CD4-positive, alpha-beta T cell (primary cell): ENCODE measurements at places on chromosomes 12 and 14. TPM values are rescaled to one million over a fixed set of nuclear protein-coding genes. Genes with fewer than 3 reads are reported as not detected.

DNA sequence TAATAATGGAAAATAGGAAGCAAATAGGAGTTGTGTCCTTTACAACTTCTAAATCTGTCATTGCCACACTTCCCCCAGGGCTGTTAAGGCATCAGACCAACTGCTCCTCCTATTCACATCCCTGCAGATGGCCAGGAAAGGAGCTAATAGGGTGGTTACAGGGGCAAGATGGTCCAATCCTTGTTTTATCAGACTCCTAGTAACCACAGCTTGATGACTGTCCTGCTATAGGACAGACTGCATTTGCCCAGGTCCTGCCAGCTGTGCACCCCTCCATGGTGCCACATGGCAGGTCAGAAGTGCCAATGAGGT is 10.9 kb upstream of the KRT2 start:
- no peak for DNase-seq

- DNase-seq: no peak
These were observed 80.4 kb downstream of the PPFIBP1 start for GRCh38 chr12:27604431-27604830.

- no peak for DNase-seq
These were observed 108.1 kb downstream of the ERC1 start for GRCh38 chr12:1099158-1099557.

DNA sequence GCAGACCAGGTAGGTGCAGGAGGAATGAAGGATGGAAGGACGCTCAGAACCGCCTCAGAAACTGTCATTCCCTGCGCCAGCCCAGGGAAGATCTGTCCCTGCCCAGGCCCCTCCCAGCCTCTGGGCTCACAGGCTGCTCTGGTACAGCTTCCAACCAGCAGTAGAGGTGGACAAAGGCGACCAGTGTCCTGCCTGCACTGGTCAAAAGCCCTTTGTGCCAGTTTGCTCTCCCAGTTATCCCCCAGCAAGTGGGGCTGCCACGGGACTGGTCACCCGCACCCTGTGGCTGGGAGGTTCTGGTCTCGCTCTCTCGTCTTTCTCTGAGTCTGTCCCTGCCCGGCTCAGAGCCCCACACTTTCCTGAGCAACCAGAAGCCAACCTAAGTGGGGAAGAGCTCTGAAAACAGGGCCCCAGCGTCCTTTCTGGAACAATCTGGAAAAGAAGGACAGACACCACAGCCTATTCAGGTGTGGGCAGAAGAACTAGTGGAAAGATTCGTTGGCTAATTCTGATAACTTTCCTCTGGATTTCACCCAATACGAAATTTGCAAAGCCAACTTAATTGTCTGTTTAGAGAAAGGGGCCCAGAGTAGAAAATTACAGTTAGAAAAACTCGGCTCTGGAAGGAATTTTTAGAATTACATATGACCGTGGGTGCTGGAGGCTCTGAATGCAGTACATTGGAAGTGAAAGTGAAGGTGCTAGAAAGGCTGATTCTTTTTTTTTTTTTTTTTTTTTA is 21.7 kb downstream of the SNRNP35 start:
- DNase-seq: no peak

GRCh38 chr14:39967885-39968284 is 535.7 kb upstream of the FBXO33 start:
- DNase-seq: no peak

GRCh38 chr12:6603095-6603567 is 4.0 kb downstream of the CHD4 start:
- peak; percentile 32 for DNase-seq

- no peak for DNase-seq
These were observed 21.7 kb upstream of the NUP107 start for GRCh38 chr12:68665016-68665569.

DNA sequence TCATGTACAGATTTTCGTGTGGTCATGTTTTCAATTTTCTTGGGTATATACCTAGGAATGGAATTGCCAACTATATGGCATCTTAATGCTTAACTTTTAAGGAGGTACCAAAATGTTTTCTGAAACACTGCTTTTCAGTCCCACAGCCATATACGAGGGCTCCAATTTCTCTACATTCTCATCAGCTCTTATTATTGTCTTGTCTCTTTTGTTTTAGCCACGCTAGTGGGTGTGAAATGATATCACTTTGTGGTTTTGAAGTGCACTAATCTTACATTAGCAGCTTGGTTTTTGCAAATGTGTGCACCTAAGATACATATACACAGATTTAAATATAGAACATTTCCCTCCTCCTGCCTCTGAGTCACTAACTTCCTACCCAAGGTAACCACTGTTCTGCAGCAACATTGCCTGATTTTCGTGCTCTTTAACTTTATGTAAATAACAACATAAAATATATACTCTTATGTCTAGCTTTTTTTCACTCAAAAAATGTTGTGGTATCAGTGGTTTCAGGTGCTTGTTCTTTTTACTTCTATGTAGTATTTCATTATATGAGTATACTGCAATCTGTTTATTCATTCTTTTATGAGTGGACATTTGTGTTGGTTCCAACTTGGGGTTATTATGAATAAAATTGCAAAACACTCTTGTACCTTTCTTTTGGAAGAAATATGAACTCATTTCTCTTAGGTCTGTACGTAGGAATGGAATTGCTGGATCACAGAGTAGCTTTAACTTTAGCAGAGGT is 73.1 kb downstream of the ZFP36L1 start:
- no peak for DNase-seq

GRCh38 chr12:79155683-79156082 is 291.1 kb downstream of the SYT1 start:
- DNase-seq: no peak

GRCh38 chr12:49314811-49315210 is 8.2 kb upstream of the TROAP start:
- no peak for DNase-seq

DNA sequence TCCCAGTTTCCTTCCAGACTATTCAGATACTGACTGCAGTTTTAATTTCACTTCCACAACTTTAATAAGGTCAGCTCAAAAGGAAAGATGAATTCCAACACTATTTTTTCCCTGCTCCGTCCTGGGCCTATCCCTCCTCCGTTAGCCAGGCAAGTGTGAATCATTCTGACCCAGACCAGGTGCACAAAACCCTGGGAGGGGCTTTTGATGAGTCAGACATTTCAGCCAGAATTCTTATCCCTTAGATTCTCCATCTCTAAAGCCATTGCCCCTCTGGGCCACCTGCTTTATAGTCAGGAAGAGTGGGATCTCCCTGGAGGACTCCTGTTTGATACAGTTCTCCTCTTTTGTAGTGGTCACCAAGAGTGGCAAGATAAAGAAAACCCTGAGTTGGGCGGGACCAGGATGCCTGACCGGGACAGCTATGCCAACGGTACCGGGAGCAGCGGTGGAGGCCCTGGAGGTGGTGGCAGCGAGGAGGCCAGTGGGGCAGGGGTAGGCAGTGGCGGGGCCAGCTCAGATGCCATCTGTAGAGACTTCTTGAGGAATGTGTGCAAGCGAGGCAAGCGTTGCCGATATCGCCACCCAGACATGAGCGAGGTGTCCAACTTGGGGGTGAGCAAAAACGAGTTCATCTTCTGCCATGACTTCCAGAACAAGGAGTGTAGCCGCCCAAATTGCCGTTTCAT is 2.2 kb downstream of the ZC3H10 start:
- DNase-seq: no peak

DNA sequence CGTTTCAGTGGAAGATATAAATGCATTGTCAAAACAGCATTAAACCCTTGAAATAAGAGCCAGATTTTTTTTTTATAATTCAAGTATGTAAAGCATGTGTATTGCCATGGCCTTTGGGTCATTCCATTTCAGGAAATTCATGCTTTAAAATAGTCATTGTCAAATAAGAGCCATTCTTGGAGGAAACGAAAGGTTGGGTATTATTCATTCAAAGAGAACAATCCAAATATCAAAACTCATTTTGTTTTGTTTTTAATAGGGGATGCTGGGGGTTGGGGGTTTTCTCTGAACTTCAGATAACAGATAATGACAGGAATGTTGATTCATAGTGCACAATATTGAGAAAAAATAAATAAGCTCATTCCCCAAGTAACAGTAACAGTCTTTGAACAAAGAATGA is 174.4 kb upstream of the NUDT4 start:
- DNase-seq: no peak

- DNase-seq: no peak
These were observed 157.0 kb downstream of the FLRT2 start for GRCh38 chr14:85686908-85687307.

GRCh38 chr12:123992118-123992825 is 19.3 kb downstream of the ZNF664 start:
- DNase-seq: no peak

GRCh38 chr14:77965919-77966435 is 166.1 kb downstream of the ADCK1 start:
- no peak for DNase-seq

GRCh38 chr12:82082501-82082900 is 275.7 kb downstream of the CCDC59 start:
- DNase-seq: no peak

- no peak for DNase-seq
These were observed 12.9 kb downstream of the NYNRIN start for GRCh38 chr14:24411443-24412389.

DNA sequence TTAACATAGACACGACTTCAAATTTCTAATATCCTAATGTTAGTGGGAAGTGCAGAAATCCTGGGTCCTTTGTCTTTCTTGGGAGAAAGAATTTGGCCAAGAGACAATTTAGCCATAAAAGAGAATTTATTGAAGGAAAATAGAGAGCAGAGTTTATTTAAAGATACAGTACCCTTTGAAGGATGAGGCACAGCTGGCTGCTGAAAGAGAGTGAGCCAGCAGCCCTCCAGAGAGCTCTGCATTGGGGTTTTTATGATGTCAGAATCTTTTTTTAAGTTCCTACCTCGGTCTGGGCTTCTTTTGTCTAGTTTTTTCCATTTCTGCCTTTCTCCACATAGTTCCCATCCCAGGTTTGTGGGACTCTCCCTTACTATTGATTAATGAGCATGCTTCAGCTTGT is 37.5 kb downstream of the CCER1 start:
- DNase-seq: no peak

The TRIP11 gene
- total RNA-seq: 30.0 TPM

The ST8SIA1 gene
- total RNA-seq: 5.7 TPM

The ABHD12B gene
- total RNA-seq: not detected

The SLC35E3 gene
- 3.5 TPM for total RNA-seq

The PTCSC3 gene
- total RNA-seq: not detected

The C12orf54 gene
- not detected for total RNA-seq

The FBRSL1 gene
- total RNA-seq: 80.7 TPM
